ENCODE measurements at places on chromosomes 7 and 10. TPM values are rescaled to one million over a fixed set of nuclear protein-coding genes. Genes with fewer than 3 reads are reported as not detected.

The LIPM gene
- total RNA-seq, result not detected

The GSTO2 gene
- total RNA-seq, result 51.7 TPM

The MYO3A gene
- total RNA-seq, result 21.1 TPM

The CFAP70 gene
- 46.2 TPM for total RNA-seq

The DLX6 gene
- 7.3 TPM for total RNA-seq

DNA sequence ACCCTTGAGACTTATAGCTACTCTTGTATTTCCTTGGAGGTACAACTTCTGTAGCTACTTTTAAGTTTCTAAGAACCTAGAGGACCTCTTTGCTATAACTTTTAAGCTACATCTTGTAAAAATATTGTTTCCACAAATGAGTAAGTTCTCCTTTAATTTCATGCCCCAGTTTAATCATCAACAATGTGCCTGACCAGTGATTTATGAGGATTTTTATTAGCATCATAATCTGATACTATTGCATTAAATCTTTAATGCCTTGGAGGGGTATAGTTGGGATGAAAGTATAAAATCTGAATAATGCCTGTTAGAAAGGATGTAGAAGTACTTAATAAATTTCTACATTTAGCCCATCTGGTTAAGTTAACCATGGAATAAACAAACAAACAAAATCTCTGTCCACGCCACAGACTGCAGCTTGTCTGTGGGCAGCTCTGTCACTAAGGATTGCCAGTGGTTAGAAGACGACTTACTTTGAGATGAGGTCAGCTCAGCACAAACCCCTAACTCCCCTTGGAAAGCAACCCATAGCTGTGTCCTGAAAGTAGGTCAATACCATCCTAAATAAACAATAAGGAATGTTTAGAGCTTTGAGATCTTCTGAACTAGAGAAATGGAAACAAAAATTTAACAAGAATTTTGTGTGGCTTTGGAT is 18.3 kb downstream of the UBE2D1 start:
- H3K36me3 ChIP-seq, result no peaks in the 10 kb centered on the region
- no peaks in the 10 kb centered on the region for H3K4me1 ChIP-seq
- no peak for DNase-seq
- H3K27me3 ChIP-seq, result no peaks in the 10 kb centered on the region
- no peak overlapping the region for H3K4me3 ChIP-seq

DNA sequence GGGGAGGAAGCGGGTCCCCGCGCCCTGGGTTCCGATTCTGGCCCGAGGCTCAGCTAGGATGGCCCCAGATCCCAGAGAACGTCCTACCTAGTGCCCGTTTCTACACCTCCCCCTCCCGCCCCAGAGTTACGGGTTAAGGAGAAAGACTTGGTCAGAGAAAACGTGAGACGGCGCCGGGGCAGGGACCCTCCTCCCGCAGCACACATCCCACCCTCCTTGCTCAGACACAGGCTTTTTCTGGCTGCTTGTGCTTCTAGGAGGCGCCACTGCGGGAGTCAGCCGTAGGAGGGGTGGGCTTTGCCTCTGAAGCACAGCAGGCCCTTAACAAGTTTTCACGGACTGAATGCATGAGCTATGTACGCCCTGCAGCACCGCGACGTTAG is 104.9 kb upstream of the LEP start:
- no peak overlapping the region for H3K27ac ChIP-seq
- DNase-seq, result no peak
- H3K27me3 ChIP-seq, result no peaks in the 10 kb centered on the region

DNA sequence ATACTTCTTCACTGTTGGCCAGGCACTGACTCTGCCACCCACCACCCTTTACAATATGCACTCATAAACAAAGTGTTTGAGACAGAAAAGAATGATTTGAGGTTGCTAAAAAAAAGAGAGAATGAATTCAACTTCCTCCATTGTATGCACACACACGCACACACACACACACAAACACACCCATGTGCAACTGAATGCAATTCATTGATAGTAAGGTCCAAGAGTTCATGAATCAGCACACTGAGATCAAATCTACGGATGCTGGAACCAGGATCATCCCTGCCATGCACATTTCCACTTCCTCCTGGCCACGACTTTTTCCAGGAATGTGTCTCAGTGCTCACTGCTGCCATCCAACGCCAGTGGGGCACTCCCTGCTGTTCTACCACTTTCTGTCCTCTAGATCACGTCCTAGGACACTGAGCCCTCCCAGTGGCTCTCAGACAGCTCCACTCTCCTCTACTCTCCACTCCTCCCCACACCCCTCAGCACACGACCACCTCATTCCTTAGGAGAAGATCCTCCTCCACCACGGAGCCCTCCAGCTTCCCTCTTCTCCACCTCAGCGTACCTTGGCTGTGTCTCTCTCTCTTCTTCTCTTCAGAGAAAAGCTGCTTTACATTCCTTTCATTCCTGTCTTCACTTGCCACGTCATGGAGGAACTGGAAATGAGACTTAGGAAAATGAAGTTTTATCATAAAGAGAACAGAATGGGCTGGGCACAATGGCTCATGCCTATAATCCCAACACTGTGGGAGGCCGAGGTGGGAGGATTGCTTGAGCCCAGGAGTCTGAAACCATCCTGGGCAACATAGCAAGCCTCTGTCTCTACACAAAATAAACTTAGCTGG is 12.0 kb upstream of the TMEM213 start:
- H3K4me3 ChIP-seq, result no peak overlapping the region
- H3K27me3 ChIP-seq, result no peaks in the 10 kb centered on the region
- DNase-seq, result no peak
- no peaks in the 10 kb centered on the region for H3K4me1 ChIP-seq

DNA sequence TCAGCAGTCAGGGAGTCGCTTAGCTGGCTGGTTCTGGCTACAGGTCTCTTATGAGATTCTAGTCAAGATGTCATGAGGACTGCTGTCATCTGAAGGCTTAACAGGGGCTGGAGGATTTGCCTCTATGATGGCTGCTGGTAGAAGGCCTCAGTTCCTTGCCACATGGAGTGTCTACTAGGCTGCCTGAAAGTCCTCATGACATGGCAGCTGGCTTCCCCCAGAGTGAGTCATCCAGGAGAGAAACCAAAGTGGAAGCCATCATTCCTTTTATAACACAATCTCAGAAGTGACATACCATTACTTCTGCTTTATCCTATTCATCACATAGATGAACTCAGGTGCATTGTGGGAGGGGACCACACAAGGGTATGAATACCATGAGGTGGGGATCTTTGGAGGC is 75.1 kb downstream of the EXOC6 start:
- H3K27ac ChIP-seq, result no peak overlapping the region
- H3K36me3 ChIP-seq, result no peaks in the 10 kb centered on the region
- no peak for DNase-seq
- no peaks in the 10 kb centered on the region for H3K27me3 ChIP-seq
- no peaks in the 10 kb centered on the region for H3K4me1 ChIP-seq

DNA sequence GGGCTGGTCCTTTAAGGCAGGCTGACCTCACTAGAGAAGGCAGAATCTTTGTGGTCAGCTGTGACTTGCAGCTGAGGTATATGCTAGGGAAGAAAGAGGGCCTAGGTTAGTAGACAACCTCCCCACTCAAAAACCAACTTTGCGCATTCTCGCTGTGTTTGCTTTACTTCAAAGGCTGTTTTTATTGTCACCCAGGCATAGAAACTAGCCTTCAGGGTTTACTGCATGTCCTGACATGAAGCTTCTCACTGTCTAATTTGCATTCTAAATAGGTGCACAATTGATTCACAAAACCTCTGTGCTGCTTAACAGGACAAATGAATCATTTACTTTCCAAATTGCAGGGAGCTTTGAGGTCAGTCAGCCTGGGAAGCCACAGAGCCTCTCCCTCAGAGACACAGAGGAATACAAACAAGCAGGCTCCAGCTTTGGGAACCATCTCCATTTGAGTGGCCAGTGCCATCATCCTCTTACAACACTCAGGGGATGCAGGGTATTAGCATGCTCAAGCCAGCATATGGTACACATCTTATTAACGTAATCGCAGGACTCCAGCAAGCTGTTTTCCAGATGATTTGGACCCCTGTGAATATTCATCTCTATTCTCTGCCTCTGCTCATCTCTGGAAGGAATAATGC is 596.4 kb upstream of the GHITM start:
- H3K36me3 ChIP-seq, result no peaks in the 10 kb centered on the region
- H3K4me1 ChIP-seq, result peaks cover 34% of the 10 kb centered on the region
- no peak for DNase-seq
- H3K27ac ChIP-seq, result no peak overlapping the region
- no peak overlapping the region for H3K4me3 ChIP-seq

GRCh38 chr7:1964913-1965578 is 267.7 kb downstream of the MAD1L1 start:
- no peak overlapping the region for H3K4me3 ChIP-seq
- no peak for DNase-seq
- no peaks in the 10 kb centered on the region for H3K36me3 ChIP-seq
- H3K27ac ChIP-seq, result no peak overlapping the region

GRCh38 chr7:79872176-79872575 is 262.5 kb upstream of the GNAI1 start:
- no peaks in the 10 kb centered on the region for H3K27me3 ChIP-seq
- no peak for DNase-seq

DNA sequence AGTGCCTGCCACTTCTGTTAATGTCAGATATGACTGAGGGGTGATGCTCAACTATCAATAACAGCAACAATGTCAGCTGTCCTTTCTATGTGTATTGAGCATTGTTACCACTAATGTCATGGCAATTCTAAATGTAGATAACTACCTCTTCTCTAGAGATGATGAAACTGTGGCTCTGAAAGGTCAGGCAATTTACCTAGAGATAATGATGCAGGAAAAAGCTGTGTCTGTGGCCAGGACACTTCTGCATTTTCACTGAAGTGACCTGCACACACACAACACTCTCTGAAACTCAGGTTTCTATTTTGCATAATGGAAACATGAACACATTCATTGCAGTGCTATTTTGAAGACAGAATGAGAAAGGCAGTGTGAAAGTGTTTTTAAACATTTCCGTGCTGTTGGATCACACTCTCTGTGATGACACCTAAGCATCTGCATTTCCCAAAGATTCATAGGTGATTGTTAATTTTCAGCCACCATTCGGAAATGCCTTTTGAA is 148.2 kb downstream of the KCND2 start:
- no peaks in the 10 kb centered on the region for H3K36me3 ChIP-seq
- no peak overlapping the region for H3K27ac ChIP-seq
- no peak overlapping the region for H3K4me3 ChIP-seq

DNA sequence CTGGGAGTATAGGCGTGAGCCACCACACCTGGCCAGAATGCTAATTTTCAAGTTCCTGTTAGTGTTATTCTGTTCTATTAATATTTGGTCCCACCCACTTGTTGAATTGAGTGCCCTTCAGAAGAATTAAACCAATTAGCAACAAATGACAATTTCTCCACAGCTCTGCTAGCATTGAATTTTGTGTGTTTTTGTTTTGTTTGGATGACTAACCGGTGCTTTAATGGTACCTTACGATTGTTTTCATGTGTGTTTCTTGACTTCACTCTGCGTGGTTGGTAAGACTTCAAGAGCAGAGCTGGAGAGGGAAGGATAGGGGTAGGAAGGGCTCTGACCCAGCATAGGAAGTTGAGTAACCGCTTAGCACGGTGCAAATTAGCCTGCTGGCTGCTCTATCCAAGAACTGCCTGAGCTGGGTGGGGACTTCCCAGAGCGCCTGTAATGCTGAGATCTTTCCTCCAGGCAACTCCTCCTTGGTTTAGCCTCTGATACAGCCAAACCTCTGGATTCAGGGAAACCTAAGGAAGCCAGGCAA is 4.6 kb downstream of the ARPC1B start:
- H3K4me1 ChIP-seq, result peaks cover 21% of the 10 kb centered on the region
- peak overlapping the region; percentile 14 for H3K27ac ChIP-seq
- no peaks in the 10 kb centered on the region for H3K36me3 ChIP-seq
- no peaks in the 10 kb centered on the region for H3K27me3 ChIP-seq
- H3K4me3 ChIP-seq, result no peak overlapping the region

- H3K36me3 ChIP-seq, result no peaks in the 10 kb centered on the region
- DNase-seq, result peak; percentile 48
- peak within 1 kb of the TSS; percentile 49 for H3K4me3 ChIP-seq
Measured at GRCh38 chr10:48604991-48605508, at the start of gene ARHGAP22. ARHGAP22 (minus strand) TSS chr10:48605073; CDS start chr10:48604796, 277 bp downstream.

GRCh38 chr10:24847112-24848070 is 105.0 kb downstream of the PRTFDC1 start:
- H3K27ac ChIP-seq, result no peak overlapping the region
- no peaks in the 10 kb centered on the region for H3K36me3 ChIP-seq
- no peaks in the 10 kb centered on the region for H3K4me1 ChIP-seq
- no peak for DNase-seq
- H3K27me3 ChIP-seq, result no peaks in the 10 kb centered on the region
- H3K4me3 ChIP-seq, result no peak overlapping the region

- H3K4me1 ChIP-seq, result peaks cover 5% of the 10 kb centered on the region
- H3K36me3 ChIP-seq, result no peaks in the 10 kb centered on the region
- H3K27ac ChIP-seq, result no peak overlapping the region
- no peak overlapping the region for H3K4me3 ChIP-seq
- H3K27me3 ChIP-seq, result no peaks in the 10 kb centered on the region
Measured at GRCh38 chr7:30987178-30987577, 23.4 kb downstream of the GHRHR start.

DNA sequence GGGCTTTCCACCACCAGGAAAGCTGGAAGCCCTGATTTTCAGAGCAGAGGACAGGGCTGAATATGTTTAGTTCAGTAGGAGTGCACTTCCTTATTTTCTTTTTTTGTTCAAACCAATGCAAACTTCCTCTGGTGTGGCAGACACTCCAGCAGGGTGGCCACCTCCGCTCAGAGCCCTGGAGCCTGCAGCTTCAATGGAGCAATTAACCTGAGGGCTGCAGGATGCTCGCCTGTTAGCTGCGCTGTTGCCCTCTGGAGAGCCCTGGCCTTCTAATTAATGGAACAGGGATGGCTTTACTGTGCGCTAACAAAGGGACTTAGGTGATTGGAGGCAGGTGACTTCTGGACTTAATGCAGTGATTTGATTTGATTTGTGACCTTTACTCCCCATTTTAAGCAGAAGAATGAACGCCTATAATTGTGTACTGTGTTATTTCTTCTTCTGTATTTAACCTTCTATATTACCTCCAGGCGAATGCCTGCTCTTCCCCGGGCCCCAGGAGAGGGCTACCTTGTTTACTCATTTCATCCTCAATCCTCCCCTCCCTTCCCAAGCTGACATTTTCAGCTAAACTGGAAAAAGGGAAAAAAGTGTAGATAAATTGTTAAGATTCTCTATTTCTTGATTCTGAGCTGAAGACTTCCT is 123.0 kb upstream of the CTBP2 start:
- no peak overlapping the region for H3K27ac ChIP-seq
- H3K27me3 ChIP-seq, result no peaks in the 10 kb centered on the region
- H3K36me3 ChIP-seq, result no peaks in the 10 kb centered on the region
- H3K4me3 ChIP-seq, result no peak overlapping the region
